Neural crest cell (in vitro differentiated cells): ENCODE measurements at places on chromosomes 16 and 17. TPM values are rescaled to one million over a fixed set of nuclear protein-coding genes. Genes with fewer than 3 reads are reported as not detected.

GRCh38 chr16:63702981-63703590 lies 1418.8 kb downstream of the CDH11 start:
- DNase-seq = no peak
- no peak overlapping the region for H3K27ac ChIP-seq
- no peaks in the 10 kb centered on the region for H3K36me3 ChIP-seq
- H3K27me3 ChIP-seq = no peaks in the 10 kb centered on the region

DNA sequence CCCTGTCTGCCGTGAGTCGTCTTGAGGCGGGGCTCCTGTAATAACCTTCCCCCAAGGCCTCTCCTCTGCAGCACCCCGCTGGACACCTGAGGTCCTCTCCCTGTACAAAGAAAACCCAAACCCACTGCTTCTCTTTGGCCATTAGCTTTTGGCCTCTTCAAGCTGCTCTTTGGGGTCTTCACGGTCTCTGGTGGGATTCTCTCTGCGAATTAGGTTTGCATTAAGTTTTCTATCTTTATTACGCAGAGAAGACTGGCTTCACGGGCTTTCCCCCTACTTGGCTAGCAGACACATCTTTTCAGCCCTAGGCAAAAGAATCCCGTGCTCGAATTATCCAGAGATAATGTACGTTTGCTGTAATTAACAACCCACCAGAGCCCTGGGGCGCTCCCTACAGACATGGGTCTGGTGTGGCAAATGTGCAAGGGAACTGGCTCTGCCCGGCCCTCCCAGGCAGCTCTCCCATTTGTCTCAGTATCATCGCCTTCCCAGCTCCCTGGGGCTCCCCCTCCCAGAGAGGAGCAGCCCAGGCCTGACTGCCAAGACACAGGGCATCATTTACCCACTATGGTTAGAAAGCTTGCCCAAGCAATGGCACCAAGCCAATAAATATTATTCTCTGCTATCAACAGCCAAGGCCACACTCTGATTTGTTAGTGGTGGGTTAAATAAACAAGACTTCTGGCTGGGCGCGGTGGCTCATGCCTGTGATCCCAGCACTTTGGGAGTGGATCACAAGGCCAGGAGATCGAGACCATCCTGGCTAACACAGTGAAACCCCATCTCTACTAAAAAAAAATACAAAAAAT lies 24.7 kb upstream of the KLHDC4 start:
- peaks cover 12% of the 10 kb centered on the region for H3K4me1 ChIP-seq
- H3K36me3 ChIP-seq = no peaks in the 10 kb centered on the region
- H3K4me3 ChIP-seq = no peak overlapping the region
- H3K27me3 ChIP-seq = no peaks in the 10 kb centered on the region
- H3K27ac ChIP-seq = no peak overlapping the region

- peak overlapping the region; percentile 90 for H3K4me3 ChIP-seq
- H3K27ac ChIP-seq = no peak overlapping the region
- DNase-seq = peak; percentile 32
- H3K27me3 ChIP-seq = peaks cover 6% of the 10 kb centered on the region
- H3K4me1 ChIP-seq = peaks cover 36% of the 10 kb centered on the region
- H3K36me3 ChIP-seq = peaks cover 12% of the 10 kb centered on the region
Observed at GRCh38 chr17:63698886-63699637, 863 bp downstream of the LIMD2 start.

DNA sequence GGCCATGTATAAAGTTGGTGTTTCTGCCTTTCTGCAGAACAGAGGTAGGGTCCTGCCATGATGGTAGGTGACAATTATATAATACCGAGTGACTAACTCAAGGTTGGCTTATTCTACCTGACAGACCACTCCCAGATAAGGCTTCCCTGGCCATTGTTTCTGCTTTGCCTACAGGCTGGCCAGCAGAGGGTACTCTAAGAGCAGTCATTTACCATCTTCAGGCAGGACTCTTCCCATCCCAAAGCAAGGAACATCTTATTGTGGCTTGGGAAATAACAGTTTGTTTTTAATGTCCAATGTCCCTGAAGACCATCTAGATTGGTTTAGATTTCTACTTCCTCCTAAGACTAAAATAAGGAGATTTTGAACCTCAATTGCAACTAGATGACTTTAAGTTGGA lies 74.1 kb downstream of the SNX11 start:
- H3K27me3 ChIP-seq = peaks cover 87% of the 10 kb centered on the region
- H3K36me3 ChIP-seq = no peaks in the 10 kb centered on the region
- H3K4me1 ChIP-seq = no peaks in the 10 kb centered on the region
- no peak overlapping the region for H3K4me3 ChIP-seq
- H3K27ac ChIP-seq = no peak overlapping the region
- no peak for DNase-seq

DNA sequence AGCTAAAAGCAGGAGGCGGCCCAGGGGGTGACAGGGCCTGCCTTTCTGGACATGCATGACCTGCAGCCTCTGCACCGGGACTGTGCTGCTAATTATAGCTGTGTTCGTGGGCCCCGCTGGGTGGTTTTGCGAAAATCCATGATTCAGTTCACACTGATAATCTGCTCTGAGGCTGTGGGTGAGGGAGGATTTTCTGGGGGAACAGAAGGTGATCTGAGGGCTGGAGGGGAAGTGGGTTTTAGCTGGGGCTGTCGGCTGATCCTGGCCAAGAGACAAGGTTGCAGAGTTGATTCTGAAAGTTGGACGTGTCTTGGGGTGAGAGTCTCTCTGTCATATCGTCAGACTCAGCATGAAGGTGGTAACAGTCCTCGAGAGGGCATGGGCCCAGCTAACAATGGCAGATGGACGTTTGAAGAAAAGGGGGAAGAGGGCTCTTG lies 187.5 kb upstream of the ZNF469 start:
- H3K27ac ChIP-seq = no peak overlapping the region
- H3K27me3 ChIP-seq = no peaks in the 10 kb centered on the region
- DNase-seq = no peak
- no peak overlapping the region for H3K4me3 ChIP-seq
- peaks cover 18% of the 10 kb centered on the region for H3K4me1 ChIP-seq

GRCh38 chr16:30521873-30522641 lies 4.3 kb downstream of the ZNF768 start:
- no peak overlapping the region for H3K27ac ChIP-seq
- peak overlapping the region; percentile 22 for H3K4me3 ChIP-seq
- no peak for DNase-seq
- no peaks in the 10 kb centered on the region for H3K36me3 ChIP-seq
- H3K27me3 ChIP-seq = peaks cover 2% of the 10 kb centered on the region

DNA sequence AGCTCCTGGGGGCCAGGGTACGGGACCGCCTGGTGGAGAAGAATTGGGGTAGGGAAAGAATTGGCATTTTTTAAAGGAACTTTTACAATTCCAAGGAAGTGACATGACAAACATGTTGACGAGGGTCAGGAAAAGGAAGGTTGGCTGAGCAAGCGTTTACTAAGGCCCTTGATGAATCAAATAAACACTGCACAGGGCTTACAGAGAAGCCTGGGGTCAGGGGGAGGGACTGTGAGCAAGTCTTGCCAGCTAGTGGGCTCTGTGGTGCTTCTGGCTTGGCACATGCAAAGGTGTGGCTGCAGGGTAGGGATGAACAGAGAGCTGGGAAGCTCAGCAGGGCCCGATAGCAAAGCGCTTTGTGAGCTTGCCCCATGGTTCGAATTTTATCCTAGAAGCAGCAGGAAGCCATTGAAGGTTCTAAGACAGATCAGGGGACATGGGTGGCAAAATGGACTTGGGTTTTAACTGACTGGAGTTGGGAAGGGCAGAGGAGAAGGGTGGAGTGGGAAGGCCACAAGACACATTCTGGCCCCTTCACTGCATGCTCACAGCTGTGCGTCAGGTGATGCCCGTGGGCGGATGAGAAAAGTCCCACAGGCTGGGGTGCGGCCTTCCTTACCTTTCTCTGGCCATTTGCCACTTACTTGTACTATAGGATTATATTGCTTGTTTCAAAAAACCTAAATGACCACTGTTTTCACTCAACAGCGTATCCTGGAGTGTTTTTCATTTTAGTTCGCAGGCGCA lies 117.8 kb downstream of the SOCS1 start:
- DNase-seq = no peak
- H3K4me1 ChIP-seq = peaks cover 22% of the 10 kb centered on the region
- no peaks in the 10 kb centered on the region for H3K27me3 ChIP-seq
- no peak overlapping the region for H3K27ac ChIP-seq
- H3K36me3 ChIP-seq = no peaks in the 10 kb centered on the region

DNA sequence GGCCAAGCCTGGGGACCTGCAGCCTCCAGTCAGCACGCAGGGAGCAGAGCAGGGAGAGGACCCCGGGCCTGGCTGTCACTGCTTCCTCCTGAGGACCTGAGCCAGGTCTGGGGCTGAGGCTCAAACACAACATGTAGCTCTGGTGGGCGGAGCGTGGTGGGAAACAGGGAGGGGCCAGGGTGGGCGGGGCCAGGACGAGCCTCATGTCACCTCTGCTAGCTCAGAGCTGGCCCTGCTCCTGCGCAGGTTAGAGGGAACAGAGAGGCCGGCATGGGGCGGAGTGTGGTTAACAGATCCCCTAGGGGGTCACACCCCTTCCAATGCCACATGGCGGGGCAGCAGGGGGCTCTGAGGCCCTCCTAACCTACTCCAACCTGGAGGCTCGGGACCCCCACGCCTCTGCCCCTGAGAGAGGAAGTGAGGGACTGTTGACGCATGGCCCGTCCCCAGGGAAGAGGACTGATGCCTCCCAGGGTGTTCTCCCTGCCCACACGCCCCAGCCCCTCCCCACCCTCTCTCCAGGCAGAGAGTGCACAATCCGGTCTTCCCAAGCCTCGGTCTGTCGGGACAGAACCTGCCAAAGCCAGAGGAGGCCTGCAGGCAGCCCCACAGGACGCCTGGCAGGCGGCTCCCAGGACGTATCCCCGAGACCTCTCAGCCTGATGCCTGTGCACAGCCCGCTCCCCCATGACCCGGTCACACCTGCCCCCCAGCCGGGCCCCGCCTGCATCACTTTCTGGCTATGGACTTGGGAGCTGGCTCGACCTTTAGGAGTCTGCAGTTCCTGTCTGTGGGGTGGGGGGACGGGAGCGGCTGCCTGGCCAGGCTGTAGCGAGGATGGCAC lies 15.2 kb downstream of the PIEZO1 start:
- no peaks in the 10 kb centered on the region for H3K36me3 ChIP-seq
- H3K4me3 ChIP-seq = no peak overlapping the region
- H3K27me3 ChIP-seq = no peaks in the 10 kb centered on the region
- no peak overlapping the region for H3K27ac ChIP-seq

DNA sequence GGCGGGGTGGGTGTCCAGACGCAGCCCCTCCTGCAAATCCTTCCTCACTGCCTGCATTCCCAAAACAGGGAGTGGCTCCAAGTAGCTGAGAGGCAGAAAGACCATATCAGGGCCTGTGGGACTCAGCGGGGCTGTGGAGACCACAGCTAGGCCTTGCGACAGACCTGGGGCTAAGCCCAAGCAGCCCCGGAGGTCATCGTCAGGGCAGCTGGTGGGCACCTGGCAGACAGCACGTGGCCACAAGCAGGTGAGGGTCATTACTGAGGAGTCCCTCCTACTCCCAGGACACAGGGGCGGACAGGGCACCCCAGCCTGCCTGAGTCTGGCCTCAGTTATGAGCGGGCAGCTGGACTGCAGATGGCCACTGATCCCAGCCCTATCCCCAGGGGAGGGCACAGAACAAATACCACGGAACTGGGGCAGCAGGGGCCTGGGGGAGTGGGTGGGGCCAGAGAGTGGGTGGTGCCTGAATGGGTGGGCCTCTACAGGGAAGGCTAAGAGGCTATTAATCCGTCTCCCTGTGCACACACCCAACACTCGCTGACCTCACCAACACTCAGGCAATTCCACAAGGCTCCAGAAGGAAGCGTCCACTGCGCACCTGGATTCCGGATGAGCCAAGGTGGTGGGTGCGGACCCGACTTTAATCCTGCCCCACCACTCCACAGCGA lies 8.5 kb downstream of the HS3ST6 start:
- no peaks in the 10 kb centered on the region for H3K36me3 ChIP-seq
- H3K4me1 ChIP-seq = peaks cover 5% of the 10 kb centered on the region
- no peak for DNase-seq
- peaks cover 23% of the 10 kb centered on the region for H3K27me3 ChIP-seq

DNA sequence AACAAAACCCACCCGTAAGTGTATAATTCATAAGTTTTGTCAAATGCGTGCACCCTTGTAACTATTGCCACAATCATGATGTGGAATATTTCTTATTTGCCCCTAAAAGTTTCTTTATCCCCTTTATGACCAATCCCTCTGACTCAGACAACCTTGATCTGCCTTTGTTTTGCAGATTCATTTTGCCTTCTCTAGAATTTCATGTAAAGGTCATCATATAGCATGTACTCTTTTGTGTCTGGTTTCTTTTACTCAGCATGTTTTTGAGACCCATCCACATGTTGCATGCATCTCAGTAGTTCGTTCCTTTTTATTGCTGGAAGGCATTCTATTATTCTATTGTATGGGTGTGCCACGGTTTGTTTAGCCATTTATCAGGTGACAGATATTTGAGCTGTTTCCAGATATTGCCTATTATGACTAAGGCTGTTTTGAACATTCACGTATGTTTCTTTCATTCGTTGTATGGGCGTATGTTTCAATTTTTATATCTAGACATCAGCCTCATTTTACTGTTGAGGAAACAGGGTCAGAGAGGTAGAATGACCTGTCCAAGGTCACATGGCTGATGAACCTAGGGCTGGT lies 192.4 kb downstream of the RAB11FIP4 start:
- H3K27ac ChIP-seq = no peak overlapping the region
- no peak for DNase-seq
- H3K4me1 ChIP-seq = peaks cover 7% of the 10 kb centered on the region
- H3K4me3 ChIP-seq = no peak overlapping the region

- H3K27ac ChIP-seq = no peak overlapping the region
- H3K4me3 ChIP-seq = no peak overlapping the region
- H3K36me3 ChIP-seq = peaks cover 3% of the 10 kb centered on the region
Observed at GRCh38 chr16:1080801-1081733, 8.5 kb downstream of the SSTR5 start.

DNA sequence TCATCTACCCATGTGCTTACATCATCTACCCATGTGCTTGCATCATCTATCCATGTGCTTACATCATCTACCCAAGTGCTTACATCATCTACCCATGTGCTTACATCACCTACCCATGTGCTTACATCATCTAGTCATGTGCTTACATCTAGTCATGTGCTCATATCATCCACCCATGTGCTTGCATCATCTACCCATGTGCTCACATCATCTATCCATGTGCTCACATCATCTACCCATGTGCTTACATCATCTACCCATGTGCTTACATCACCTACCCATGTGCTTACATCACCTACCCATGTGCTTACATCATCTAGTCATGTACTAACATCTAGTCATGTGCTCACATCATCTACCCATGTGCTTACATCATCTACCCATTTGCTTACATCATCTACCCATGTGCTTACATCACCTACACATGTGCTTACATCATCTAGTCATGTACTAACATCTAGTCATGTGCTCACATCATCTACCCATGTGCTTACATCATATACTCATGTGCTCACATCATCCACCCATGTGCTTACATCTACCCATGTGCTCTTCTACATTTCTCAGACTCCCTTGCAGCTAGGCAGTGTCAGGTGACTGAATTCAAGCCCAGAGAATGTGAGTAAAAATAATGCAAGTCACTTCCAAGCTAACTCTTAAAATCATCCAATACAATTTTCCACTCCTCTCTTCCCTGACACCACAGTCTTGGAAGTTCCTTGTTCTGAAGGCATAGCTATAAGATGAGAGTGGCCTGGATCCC lies 196.8 kb downstream of the CBLN1 start:
- no peak for DNase-seq
- H3K36me3 ChIP-seq = no peaks in the 10 kb centered on the region
- H3K4me3 ChIP-seq = no peak overlapping the region
- no peaks in the 10 kb centered on the region for H3K4me1 ChIP-seq

The SBK1 gene
- total RNA-seq = 79.0 and 79.3 TPM in 2 replicates

The IRF8 gene
- 0.19 and 0.25 TPM in 2 replicates for total RNA-seq

The KRTAP16-1 gene
- total RNA-seq = not detected in 2 replicates

The NOS2 gene
- 0.66 and 0.91 TPM in 2 replicates for total RNA-seq

The CD300E gene
- total RNA-seq = not detected in 2 replicates

The PTGES3L gene
- 3.4 and 3.5 TPM in 2 replicates for total RNA-seq

The ZP2 gene
- not detected in 2 replicates for total RNA-seq
